ENCODE measurements at places on chromosomes 3 and 15.

- DNase-seq, result no peak
Observed at GRCh38 chr3:72159487-72159886, 374.5 kb upstream of the PROK2 start.

GRCh38 chr15:92100301-92100700 is 246.8 kb downstream of the SLCO3A1 start:
- peak; percentile 9 for DNase-seq

- DNase-seq, result no peak
Observed at GRCh38 chr3:59084583-59084982, 34.8 kb upstream of the CFAP20DC start.

GRCh38 chr3:134846084-134846483 is 51.0 kb downstream of the EPHB1 start:
- no peak for DNase-seq

- DNase-seq, result no peak
Observed at GRCh38 chr3:121431726-121432517, 113.9 kb downstream of the POLQ start.

DNA sequence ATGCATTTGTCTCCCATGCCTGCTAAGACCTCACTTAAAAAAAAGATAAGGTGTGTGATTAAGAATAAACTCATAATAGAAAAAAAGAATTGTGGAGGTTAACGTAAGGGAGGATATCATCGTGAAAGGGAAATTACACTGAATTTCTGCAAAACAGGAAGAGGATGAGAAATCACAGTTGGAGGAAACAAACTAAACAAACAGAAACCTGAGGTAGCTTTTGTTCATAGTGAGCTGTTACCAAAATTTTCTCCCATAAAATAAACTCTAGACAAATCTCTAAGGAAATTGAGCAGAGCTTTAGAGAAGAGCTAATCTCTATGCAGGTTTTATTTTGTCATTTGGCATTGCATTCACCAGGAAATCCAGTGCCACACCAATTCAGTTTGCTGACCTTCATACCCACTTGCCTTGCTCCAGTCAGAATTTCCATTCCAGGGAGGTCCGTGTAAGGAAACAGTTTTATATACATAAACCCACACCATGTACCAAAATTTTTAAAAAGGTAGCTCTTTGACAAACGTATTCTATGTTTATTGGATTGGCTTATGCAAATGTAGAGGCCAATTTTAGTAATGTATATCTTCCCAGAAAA is 231.2 kb downstream of the MBNL1 start:
- DNase-seq, result no peak
